ENCODE measurements at places on chromosomes 4 and X. TPM values are rescaled to one million over a fixed set of nuclear protein-coding genes. Genes with fewer than 3 reads are reported as not detected.

GRCh38 chrX:149938427-149938880 lies at the start of gene EOLA2:
TSS of gene EOLA2 (minus strand) at chrX:149938491. CDS start at chrX:149933874, 4,617 bp downstream.
- peak; percentile 95 for DNase-seq

DNA sequence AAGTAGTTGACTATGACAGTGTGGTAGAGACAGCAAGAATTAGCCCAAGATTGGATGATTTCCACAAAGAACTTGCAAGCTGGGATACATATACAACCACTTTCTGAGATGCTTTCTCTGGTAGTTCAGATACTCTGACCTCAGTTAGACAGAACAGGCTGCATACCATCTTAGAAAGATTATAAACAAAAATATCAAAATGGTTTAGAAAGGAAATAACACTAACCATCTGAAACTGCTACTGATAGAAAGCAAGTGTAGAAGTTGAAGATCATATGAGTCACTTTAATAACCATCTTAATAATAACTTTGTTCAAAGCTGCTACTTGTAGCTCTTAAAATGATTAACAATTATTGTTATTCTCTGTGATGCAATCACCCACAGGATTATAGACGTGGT lies 255.4 kb upstream of the TTC29 start:
- no peak for DNase-seq

- peak; percentile 69 for DNase-seq
Measured at GRCh38 chr4:7103031-7103606, 35.3 kb upstream of the GRPEL1 start.

DNA sequence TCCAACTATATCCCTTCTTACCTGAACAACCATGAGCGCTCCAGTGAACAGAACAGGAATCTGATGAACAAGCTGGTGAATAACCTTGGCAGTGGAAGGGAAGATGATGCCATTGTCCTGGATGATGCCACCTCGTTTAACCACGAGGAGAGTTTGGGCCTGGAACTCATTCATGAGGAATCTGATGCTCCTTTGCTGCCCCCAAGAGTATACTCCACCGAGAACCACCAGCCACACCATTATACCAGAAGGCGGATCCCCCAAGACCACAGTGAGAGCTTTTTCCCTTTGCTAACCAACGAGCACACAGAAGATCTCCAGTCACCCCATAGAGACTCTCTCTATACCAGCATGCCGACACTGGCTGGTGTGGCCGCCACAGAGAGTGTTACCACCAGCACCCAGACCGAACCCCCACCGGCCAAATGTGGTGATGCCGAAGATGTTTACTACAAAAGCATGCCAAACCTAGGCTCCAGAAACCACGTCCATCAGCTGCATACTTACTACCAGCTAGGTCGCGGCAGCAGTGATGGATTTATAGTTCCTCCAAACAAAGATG lies 870.2 kb downstream of the ADGRL3 start:
- DNase-seq: no peak

DNA sequence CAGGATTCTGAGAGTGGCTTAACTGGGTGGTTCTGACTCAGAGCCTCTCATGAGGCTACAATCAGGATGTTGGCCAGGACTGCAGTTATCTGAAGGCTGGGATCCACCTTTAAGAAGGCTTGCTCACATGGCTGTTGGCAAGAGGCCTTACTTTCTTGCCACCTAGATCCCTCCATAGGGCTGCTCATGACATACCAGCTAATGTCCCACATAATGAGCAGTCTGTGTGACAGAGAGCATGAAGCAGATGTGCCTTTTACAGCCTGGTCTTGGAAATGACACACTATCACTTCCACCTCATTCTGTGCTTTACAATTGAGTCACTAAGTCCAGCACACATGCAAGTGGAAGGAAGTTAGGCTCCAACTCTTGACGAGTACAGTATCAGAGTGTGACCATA lies 4.3 kb upstream of the RBM3 start:
- DNase-seq: no peak

- no peak for DNase-seq
Measured at GRCh38 chr4:152220201-152220666, 315.7 kb downstream of the FBXW7 start.

DNA sequence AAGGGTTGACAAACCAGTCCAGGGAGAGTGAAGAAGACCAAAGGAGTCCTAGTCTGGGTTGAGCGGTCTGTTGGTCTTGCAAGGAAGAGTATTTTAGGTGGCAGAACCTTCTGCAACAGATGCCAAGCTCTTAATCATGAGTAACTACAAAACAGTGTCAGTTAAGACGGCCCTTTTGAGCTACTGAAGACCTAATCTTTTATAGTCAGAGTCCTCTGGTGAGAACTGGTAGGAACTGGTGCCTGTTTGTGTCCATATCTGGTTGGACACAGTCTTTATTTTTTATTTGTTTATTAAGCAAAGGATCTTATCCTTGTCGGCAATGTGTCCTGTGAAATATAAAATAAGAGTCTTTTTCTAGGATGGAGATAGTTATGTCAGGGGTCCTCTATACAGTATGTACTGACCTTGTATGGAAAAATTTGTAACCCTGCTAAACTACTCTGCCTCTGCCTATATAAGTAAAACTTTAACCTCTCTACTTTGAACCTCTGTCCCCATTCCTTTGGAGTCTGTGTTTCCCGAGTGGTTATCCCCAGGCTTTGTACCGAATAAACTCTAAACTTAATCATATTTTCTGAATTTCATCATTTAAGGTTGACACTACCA lies 47.1 kb downstream of the FAM13A start:
- DNase-seq: no peak

DNA sequence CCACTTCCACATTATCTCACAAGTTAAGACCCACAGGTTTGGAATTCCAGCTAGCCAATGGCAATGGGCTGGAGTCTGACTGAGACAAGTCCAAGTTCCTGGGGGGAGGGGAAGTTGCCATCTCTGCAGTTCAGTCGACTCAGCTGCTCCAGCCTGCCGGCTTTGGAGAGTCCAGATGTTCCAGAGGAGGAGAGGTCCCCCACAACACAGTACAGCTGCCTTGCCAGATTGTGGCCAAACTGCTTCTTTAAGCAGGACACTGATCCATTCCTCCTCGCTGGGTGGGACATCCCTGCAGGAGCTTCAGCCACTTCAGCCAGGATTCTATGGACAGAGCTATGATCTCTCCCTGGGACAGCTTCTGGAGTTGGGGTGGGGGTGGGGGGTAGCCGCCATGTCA lies 199.2 kb downstream of the EDA start:
- DNase-seq: no peak

DNA sequence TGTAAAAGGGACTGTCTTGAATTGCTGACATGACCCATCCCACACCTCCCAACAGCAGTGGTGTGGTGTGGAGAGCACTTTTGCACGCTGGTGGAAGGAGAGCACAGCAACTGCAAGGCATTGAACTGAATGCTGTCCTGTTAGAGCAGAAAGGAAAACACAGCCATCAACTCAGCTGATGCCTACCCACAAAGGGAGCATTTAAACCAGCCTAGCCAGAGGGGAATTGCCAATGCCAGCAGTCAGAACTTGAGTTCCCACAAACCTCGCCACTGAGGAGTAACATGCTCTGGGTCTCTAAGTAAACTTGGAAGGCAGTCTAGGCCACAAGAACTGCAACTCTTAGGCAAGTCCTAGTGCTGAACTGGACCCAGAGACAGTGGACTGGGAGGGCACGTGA lies 31.9 kb downstream of the MAGED4 start:
- no peak for DNase-seq

- DNase-seq: no peak
Measured at GRCh38 chr4:165312506-165312905, 15.0 kb upstream of the MSMO1 start.

DNA sequence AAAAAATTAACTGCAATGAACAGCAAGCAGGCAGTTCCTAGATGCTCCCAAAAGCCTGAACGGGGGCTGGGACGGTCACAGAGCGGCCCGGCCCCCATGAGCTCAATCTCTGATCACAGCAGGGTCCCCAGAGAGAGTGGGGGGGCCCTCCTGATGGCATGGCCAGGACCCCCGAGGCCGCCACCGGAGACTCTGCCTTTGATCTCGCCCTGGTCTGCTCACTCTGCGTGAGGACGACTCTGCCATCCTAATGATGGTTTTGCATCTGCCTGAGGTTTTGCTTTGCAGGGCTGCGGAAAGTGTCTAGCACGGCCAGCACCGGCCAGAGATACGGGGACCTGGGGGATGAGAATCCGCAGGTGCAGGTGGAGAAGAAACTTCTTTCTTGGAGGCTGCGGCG lies 103.8 kb downstream of the SHOX start:
- DNase-seq: no peak

DNA sequence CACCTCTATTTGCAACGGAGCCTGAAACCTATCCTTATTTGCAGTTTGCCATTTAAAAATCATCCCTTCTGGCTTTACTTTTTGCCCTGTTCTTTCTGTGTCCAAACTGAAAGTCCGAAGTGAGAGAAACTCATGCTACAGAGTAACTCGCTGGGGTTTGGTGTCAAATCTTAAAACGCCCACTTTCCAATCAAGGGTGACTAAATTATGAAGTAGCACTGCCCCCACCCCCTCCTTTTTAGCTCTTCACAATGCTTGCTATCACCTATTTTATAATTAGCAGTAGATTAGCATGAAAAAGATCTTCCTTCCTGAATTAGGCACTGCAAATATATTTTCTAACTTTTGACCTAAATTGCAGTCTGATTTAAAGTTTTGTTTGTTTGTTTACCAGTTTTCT lies 52.5 kb downstream of the VGLL1 start:
- no peak for DNase-seq

DNA sequence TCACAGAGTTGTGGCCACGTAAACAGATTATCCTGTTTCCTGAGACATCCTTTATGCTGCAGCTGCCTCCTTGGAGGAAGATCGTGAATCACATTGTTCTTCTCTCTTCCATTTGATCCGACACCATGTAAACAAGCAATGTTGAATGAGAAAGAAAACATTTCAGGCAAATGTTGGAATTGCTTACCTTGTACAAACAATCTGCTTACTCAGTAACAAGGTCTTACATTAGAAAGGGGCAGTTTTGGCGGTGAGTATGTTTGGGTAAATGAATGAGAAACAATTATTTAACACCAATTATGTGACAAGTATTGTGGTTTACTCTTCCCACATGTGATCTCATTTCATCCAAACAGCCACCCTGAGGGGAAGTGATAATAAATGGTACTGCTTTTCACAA lies 637.8 kb downstream of the RAB28 start:
- DNase-seq: peak; percentile 71

GRCh38 chr4:60790608-60791007 lies 409.5 kb upstream of the ADGRL3 start:
- no peak for DNase-seq

DNA sequence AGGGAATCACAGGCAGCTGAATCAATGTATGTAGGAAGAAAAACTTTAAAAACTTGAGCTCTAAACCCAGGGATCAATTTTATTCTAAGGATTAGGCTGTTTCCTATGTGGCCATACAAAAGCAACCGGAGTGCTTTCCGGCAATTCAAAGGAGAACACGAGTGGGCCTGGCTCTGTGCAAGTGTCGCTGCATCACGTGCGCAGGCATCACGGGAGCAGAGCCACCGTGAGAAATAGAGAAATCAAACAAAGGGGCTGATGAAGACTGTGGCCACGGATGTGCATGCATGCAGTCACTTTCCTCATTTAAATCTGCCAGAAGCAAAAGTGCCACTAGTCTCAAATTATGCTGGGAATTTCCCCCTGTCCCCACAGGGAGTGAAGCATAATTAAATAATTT lies 196.9 kb downstream of the NSUN7 start:
- DNase-seq: no peak

- no peak for DNase-seq
Measured at GRCh38 chr4:15325987-15326386, 101.8 kb upstream of the C1QTNF7 start.

DNA sequence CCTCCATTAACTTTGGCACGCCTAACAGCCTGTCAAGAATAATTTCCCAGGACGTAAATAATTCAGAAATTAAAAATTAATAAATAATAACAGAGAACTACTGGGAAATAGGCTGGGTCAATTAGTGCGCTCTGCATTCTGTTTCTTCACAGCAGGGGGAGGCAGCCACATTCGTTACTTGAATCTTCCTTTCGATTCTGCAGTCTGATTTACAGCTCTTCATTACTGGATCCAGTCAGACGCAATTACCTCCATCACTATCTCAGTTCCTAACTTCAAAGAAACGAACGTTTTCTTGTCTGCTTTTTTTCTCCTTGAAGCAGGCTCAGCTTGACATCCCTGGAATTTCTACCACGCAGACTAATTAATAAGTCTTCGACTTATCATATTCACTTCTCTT lies 9.0 kb upstream of the RPL34 start:
- no peak for DNase-seq

Gene WDFY3
- total RNA-seq: 41.6 TPM

Gene GATA1
- total RNA-seq: not detected

Gene NPY1R
- total RNA-seq: not detected

Gene NUDT10
- total RNA-seq: 7.8 TPM

Gene NEIL3
- 26.8 TPM for total RNA-seq

Gene EREG
- total RNA-seq: not detected

Gene HAND2
- total RNA-seq: not detected
